ENCODE measurements at places on chromosomes 7 and 10. TPM values are rescaled to one million over a fixed set of nuclear protein-coding genes. Genes with fewer than 3 reads are reported as not detected.

ARMC3 gene
- total RNA-seq = not detected

CPXM2 gene
- total RNA-seq = not detected

GRK5 gene
- total RNA-seq = 5.0 TPM

ACSM6 gene
- total RNA-seq = not detected

SEMA3C gene
- total RNA-seq = not detected

SPDYE2 gene
- total RNA-seq = not detected

GRM3 gene
- total RNA-seq = not detected

CRTAC1 gene
- not detected for total RNA-seq

SEMA3D gene
- not detected for total RNA-seq

LSM8 gene
- total RNA-seq = 102 TPM

ATRNL1 gene
- not detected for total RNA-seq

SPDYE5 gene
- not detected for total RNA-seq

GNGT1 gene
- not detected for total RNA-seq

ANKRD16 gene
- total RNA-seq = 29.5 TPM

GARIN1A gene
- 1.8 TPM for total RNA-seq

PNLIPRP1 gene
- total RNA-seq = not detected

SDK1 gene
- total RNA-seq = not detected

NUTM2A gene
- total RNA-seq = 0.14 TPM

RAB11FIP2 gene
- total RNA-seq = 8.5 TPM

FOXI2 gene
- not detected for total RNA-seq

ZNF425 gene
- 1.8 TPM for total RNA-seq

HKDC1 gene
- not detected for total RNA-seq

NODAL gene
- total RNA-seq = not detected

CYP3A7 gene
- not detected for total RNA-seq

A1CF gene
- total RNA-seq = not detected

SLC4A2 gene
- 113 TPM for total RNA-seq

ANKRD61 gene
- 0.22 TPM for total RNA-seq

AUTS2 gene
- total RNA-seq = 31.0 TPM

SEC31B gene
- total RNA-seq = 26.6 TPM

SEC24C gene
- total RNA-seq = 50.6 TPM

STOX1 gene
- 19.8 TPM for total RNA-seq

GRID1 gene
- total RNA-seq = 0.18 TPM

PALD1 gene
- 54.7 TPM for total RNA-seq

EN2 gene
- not detected for total RNA-seq

ASAH2 gene
- 20.0 TPM for total RNA-seq

POMZP3 gene
- 3.0 TPM for total RNA-seq

ATOH7 gene
- not detected for total RNA-seq

PILRA gene
- 2.3 TPM for total RNA-seq

PCBD1 gene
- 76.4 TPM for total RNA-seq

TCF7L2 gene
- not detected for total RNA-seq

GPER1 gene
- total RNA-seq = not detected

TMEM139 gene
- not detected for total RNA-seq

DOCK4 gene
- 0.54 TPM for total RNA-seq

NACAD gene
- total RNA-seq = not detected

SLC26A3 gene
- not detected for total RNA-seq

HPSE2 gene
- total RNA-seq = not detected

TRIM50 gene
- not detected for total RNA-seq

FRMD4A gene
- not detected for total RNA-seq

ACBD5 gene
- 18.3 TPM for total RNA-seq

GRID2IP gene
- not detected for total RNA-seq

SVOPL gene
- total RNA-seq = not detected

HPS1 gene
- 35.6 TPM for total RNA-seq
